ENCODE measurements at places on chromosomes 2 and 18. TPM values are rescaled to one million over a fixed set of nuclear protein-coding genes. Genes with fewer than 3 reads are reported as not detected.

- peak; percentile 50 for DNase-seq
Measured at GRCh38 chr2:67514515-67514914, 117.4 kb downstream of the ETAA1 start.

DNA sequence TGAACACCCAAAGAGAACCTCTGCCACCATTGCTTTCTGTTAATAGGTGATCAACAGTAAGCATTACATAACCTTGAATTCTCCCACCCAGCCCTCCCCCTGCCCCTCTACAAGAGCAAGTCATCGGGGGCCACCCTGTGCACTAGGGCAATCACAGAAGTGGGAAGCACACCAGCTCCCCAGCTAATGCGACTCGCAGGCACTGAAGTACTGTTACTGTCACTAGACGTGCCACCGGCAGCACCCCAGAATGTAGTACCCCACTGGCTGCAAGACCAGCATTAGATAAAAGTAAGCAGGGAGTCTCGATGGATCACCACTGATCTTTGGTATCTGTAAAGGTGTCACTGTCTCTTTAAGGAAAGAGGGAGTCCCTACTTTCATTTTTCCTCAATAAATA is 167.6 kb downstream of the FAM210A start:
- DNase-seq, result no peak

GRCh38 chr2:143501106-143501676 is 372.0 kb downstream of the ARHGAP15 start:
- DNase-seq, result no peak

GRCh38 chr2:234559609-234560008 is 62.7 kb upstream of the ARL4C start:
- no peak for DNase-seq

Gene ITPRID2
- 149 TPM for total RNA-seq

- no peak for DNase-seq
Measured at GRCh38 chr2:186379052-186379451, 107.0 kb upstream of the ZC3H15 start.
